ENCODE measurements at places on chromosomes 5 and 9.

DNA sequence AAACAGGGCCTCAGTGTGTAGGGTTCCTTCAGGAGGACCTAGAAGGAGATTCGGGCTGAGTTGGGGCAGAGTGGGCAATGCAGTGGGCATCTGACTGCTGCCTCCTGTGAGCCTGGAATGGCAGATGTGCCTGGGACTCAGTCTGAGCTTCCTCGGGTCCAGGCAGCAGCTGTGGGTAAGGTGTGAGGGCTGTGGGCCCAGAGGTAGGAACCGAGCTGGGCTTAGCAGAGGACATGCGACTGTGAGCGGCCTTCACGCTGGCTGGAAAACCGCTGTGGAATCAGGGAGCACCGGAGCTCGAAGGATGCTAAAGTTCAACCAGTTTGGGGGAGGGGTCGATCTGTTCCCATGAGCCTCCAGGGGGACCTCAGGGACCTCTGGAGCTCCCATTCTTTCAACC, 137.0 kb downstream of the PAX5 start:
- no peak for DNase-seq

DNA sequence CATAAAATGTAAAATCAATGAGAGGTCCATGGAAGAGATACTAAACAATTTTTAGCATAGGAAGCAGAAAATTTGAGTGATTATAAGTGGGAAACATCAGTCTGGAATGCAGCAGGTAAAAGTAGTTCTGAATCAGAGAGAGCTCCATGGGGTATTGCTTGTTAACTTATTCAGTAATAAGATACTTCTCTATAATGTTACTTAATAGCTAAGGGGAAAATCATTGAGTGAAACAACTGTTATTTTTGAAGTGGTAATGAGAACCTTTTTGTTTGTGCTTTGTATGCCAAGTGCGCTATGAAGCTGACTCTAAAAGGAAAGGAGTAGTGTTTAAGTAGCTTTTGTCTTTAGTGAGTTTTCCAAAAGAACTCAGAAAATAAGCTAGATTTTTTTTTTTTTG, 95.2 kb downstream of the ERBIN start:
- no peak for DNase-seq

DNA sequence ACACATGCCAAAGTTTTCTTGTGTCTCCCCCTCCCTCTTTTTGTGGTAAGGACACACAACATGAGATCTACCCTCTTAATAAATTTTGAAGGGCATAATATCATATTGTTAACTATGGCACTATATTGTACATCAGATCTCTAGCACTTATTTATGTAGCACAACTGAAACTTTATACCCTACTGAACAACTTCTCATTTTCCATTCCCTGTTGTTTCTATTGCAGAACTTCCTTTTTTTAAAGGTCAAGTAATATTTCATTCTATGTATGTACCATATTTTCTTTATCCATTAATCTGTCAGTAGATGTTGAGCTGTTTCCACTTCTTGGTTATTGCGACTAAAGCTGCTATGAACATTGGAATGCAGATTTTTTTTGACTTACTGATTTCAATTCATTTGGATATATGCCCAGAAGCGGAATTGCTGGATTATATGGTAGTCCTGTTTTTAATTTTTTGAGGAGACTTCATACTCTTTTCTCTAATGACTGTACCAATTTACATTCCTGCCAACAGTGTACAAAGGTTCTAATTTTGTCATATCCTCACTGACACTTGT, 305.3 kb downstream of the PRR16 start:
- no peak for DNase-seq

- DNase-seq, result no peak
These were observed 16.0 kb downstream of the ABLIM3 start for GRCh38 chr5:149157330-149157729.

GRCh38 chr9:35908504-35909125, 675 bp upstream of the SPAAR start:
- DNase-seq, result no peak

DNA sequence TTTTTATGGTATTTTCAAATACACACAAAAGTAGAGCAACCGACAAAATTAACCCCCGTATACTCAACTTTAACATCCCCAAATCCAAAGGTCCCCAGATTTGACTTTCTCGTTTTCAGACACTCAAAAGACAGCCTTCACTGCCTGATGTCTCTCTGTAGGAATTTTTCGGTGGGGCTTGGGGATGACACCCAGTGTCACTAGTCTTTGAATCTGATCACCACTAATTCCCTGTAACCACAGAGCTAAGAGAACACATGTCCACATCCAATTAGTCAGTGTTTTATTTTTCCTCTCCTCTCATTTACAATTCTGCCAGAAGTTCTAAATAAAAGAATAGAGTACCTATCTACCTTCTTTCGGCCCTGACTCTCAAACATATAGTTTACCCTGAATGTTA, 324.6 kb downstream of the ARL15 start:
- no peak for DNase-seq

DNA sequence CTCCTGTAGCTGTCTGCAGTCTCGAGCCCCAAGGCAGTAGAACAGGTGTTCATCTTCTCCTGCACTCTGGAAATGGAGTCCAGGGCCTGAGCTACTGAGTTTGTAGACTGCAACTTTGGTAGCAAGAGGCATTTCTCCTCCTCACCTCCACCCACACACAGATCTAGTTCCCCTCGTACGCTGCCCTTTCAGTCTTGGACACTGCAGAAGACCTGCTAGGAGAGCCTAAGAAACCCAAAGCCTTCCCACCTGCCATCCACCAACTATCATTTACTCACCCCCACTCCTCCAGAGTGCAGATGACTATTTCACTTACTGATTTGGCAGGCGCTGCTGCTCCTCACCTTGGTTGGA, 59.0 kb downstream of the KCNIP1 start:
- DNase-seq, result no peak

DNA sequence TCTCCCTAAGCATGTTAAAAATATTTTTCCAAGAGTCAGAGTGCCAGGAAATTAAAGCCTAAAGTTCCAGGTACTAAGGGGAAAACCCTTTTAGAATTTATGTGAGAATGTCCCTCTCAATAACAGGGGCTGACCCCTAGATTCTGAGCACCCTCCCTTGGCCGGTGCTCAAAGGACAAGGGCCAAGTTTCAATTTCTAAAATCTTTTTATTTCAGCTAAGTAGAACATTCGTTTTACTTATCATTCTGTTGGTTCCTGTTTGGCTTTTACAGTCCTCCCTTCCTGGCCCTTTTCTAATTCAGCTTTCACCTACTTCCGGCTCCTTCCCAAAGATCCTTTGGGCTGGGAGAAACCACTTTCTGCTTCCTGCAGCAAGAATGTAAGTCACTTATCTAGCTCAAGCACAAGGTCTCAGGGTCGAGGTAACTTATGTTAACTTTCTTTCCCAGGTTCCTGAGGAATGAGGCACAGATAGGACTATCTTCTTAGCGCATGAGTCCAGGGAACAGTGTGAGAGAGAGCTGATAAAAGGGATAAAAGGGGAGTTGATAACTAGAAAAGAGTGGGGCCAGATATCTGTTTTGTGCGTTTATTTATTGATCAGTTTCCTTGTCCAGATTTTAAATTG, 34.6 kb upstream of the F2RL2 start:
- no peak for DNase-seq

DNA sequence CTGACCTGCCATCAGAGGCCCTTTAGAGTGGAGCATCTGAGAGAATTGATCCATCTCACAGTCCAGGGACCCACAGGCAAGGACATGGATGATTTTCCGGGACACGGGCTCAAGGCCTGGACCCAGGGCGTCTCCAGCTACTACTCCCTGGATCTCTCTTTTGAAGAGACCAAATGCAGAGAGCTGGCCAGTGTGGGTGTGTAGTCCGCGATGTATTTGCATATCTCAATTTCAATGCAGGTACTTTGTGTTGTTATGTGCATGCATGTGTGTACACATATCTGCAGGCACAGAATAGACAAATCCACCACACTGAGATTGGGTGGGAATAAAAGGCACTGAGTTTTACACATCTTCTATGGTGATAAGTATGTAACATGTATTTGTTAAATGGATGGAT, 30.8 kb upstream of the ASTN2 start:
- no peak for DNase-seq

DNA sequence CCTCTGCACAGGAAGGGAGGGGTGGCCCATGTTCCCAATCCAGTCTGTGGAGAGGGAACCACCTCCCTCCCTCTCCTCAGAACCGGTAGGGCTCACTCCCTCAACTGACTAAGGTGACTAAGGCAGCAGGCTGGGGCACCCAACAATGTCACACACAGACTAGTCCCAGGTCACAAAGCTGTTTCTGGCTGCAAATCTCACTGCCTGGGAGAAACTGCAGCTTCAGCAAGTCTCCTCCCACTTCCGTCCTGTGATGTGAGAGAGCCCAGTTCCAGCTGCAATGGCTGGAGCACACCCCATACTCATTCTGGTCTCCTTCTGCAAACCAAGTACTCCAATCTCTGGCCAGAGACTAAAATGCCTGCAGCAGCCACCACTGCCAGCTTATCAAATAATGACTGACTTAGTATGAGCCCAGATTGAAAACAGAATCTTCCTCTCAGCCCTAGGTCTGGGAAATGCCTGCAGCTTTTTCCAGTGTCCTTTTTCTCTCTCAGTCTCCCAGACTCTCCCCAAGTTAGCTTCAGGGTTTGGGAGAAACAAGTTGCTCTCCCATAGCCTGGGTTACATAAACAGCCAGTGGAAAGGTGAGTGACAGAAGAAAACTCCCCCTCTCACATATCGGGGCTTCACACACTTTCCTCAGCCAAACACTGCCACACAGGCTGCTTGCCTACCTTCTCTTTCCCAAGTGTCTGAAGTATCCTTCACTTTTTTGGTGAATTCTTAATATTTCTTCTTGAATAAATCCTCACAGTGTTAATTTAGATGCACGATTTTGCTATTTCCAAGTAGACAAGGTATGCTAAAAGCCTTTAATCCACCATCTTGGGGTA, 247.4 kb upstream of the RASA1 start:
- no peak for DNase-seq

GRCh38 chr5:10921160-10921559, 160.1 kb upstream of the DAP start:
- no peak for DNase-seq

DNA sequence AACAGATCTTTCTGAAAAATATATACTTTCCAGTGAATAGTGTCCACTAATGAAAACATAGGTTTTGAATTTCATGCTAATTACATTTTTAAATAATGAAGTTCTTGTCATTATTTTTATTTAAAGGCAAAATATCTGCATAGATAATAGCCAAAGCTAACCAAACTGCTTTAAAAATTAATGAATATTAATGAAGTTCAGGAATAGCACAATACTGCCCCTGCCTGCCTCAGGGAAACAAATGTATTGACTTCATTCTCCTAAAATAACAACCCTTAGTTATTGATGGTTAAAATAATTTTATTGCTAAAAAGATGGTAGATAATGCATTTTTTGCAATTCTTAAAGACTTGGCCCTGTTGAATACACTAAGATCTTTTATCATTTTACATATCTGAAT, 103.6 kb upstream of the SSBP2 start:
- DNase-seq, result no peak

DNA sequence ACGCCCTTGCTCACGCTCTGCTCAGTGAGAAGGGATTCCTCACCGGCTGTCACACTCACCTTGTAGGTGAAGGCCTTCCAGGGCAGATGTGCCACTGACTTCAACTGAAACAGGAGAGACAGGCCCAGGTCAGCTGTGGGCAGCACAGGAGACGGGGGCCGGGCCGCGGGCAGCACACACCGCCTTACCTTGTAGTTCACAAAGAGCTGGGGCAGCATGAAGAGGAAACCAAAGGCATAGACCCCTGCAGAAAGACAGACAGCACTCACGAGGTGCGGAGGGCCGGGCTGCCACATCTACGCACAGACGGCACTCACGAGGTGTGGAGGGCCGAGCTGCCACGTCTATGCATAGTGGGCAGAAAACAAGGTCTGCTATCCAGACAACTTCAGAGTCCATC, 23.3 kb downstream of the CLPTM1L start:
- DNase-seq, result no peak

- DNase-seq, result no peak
These were observed 221.4 kb downstream of the CFAP90 start for GRCh38 chr5:7629561-7629960.

- DNase-seq, result no peak
These were observed 20.2 kb downstream of the ARSB start for GRCh38 chr5:78964889-78965288.

- DNase-seq, result no peak
These were observed 160.9 kb upstream of the CCNG1 start for GRCh38 chr5:163276466-163276865.

Data from activated T-cell treated with anti-CD3 and anti-CD28 coated beads for 4 hours (primary cell).